ENCODE measurements at places on chromosomes 1 and 21. TPM values are rescaled to one million over a fixed set of nuclear protein-coding genes. Genes with fewer than 3 reads are reported as not detected.

DNA sequence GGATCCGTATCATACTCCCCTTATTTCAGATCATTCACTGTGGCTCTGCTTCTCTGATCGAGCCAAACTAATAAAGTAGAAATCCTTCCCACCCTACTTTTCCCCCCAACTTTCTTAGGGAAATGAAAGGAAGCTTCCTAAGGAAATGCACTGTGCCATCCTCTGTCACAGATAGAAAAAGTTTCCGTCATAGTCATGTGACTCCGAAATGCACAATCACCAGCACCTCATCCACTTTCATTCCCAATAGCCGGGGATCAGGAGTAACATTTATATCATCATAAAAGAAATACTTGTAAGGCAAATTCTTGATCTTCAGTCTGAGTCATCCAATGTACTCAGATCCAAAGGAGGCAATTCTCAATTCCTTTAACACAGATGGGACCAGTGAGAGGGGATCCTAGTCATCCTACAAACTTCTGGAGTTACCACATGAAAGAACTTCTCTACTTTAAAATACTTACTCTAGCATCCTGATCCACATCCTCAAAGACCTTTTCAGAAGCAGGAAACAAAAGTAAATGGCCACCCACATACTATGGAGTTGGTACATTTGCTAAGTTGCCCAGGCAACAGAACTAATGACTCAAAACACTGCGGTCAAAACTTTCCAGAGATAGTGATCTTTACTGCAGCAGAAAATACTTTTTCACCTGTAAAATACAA is 97.8 kb upstream of the ZC3H11B start:
- DNase-seq, result no peak

DNA sequence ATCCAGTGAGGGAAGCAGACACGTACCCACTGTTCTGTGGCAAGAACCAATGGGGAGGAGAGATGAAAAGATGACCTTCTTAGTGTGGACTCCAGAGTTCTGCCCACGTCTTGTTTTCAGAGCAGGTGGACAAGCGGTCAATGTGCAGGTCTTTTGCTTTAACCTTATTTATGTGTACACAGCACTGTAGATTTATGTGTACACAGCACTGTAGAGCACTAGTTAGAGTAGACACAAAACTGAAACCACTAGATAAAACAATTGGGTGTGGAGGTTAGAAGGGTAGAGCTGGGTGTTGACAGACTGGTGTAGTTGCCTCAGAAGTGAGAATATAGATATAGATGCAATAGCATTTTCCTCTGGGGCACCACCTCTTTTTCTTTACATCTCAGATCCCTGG is 150.0 kb downstream of the MAGI3 start:
- DNase-seq, result no peak

DNA sequence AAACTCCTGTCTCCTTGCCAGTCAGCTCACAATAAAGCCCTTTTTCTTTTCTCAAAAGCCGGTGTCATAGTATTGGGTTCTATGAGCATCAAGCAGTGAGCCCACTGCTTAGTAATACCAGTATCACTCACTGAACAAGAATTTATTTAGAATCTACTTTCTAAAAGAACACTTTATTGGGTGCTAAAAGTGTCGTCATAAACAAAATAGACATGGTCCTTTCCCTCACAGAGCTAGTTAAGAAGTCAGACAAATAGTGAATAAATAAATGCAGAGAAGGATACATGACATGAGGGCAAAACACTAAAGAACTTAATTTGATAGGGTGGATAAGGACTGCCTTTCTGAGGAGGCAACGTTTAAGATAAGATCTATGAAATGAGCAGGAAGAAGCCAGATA is 32.2 kb downstream of the EVI5 start:
- DNase-seq, result no peak

DNA sequence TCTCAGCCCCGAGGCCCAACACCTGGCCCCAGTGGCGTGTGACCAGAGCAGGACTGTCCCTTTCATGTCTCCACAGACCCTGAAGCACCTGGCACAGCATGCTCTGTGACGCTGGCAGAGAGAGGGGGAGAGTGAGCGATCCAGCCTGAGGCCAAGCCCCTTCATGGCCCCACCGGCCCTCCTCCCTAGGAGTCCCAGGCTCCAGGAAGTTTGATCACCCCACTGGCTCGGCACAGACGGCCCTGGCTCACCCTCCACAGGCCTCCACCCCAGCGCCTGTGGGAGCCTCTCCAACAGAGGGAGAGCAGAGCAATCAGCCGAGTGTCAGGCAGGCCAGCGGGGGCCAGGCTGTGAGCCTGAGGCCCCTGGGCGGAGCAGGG is 11.0 kb downstream of the SH3BGRL3 start:
- DNase-seq, result no peak

The KIRREL1 gene
- 48.7 TPM for total RNA-seq

DNA sequence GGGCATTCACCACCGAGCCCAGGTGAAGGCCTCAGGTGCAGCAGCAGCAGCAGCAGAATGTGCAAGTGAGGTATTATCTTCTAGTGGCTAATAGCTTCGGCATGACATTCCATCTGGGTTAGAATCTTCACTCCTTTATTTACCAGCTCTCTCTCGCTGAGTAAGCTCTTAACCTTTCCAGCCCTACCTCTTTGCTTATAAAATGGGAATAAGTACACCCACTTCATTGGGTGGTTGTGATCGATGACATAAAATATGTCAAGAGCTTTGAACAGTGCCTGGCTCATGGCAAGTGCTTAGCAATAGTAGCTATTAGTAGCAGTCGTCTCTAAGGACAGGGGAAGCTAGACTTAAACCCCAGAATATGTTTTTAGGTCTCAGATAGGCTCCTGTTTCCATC is 149.5 kb downstream of the NOS1AP start:
- no peak for DNase-seq

The VHLL gene
- not detected for total RNA-seq

The CLDN19 gene
- total RNA-seq, result not detected

The UTS2 gene
- total RNA-seq, result not detected

- DNase-seq, result no peak
Measured at GRCh38 chr1:39542924-39543323, 33.7 kb downstream of the PABPC4 start.

DNA sequence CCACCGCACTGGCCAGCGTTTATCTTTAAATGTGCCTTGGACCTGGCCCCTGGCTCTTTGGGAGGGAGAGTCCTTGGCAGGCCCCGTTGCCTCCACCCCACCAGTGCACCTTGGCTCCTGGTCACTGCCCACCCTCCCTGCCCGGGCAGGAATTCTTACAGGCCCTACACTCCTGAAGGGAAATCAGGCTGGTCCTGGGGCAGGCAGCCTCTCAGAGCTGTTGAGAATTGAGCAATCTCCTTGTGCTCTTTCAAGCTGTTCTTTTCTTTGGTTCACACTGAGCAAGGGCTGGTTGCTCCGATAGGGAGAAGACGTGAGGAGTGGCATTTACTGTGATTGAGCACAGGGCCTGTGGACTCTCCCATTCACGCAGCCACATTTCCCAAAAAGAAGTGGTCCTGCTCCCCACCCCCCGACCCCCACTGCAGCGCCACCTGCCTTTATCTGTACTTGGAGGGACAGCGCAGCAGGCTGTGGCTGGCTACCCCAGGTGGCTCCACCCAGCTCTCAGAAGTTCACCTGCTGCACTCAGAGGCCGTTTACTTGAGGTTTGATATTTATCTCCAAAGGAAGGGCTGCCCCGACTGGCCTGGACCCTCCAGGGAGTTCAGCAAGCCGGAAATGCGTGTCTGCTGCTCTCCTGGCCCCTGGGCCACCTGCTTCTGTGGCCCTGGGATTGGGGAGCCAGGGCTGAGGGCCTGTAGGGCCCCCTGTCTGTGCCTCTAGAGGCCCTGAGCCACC is 47.8 kb downstream of the SKI start:
- no peak for DNase-seq

The GSTM1 gene
- 67.1 TPM for total RNA-seq

DNA sequence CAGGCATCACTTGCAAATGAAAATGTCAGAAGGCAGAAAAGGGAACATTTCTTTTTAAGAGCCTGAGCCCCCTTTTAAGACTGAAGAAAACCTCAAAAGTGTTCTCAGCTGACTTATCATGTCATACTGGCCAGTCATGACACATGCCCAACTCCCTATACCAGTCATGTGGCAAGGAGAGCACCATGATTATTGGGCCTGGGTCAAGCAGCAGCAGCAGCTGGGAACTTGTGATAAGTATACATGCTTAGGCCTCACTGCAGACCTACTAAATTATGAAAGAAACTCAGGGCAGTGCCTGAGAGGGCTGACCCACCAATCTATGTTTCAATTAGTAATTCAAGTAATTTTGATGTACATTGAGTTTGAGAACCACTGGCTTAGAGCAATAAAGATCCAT is 8.6 kb downstream of the RO60 start:
- DNase-seq, result no peak

The HNRNPU gene
- total RNA-seq, result 511 TPM

The LINGO4 gene
- total RNA-seq, result not detected

The RPTN gene
- total RNA-seq, result not detected

The LCE1C gene
- not detected for total RNA-seq

The RGSL1 gene
- not detected for total RNA-seq

The ANKRD34A gene
- total RNA-seq, result 1.6 TPM

The GJB3 gene
- not detected for total RNA-seq

- DNase-seq, result no peak
Measured at GRCh38 chr1:112332176-112333150, 63.6 kb upstream of the CTTNBP2NL start.

GRCh38 chr1:228542981-228543380 is 55.8 kb downstream of the RNF187 start:
- no peak for DNase-seq

The TCHHL1 gene
- total RNA-seq, result not detected

The AKR7A3 gene
- total RNA-seq, result 0.17 TPM

GRCh38 chr1:158078569-158079080 is 85.2 kb downstream of the KIRREL1 start:
- no peak for DNase-seq
